Left ventricle myocardium inferior (tissue), 1 donor: ENCODE measurements at places on chromosomes 1 and 21.

DNA sequence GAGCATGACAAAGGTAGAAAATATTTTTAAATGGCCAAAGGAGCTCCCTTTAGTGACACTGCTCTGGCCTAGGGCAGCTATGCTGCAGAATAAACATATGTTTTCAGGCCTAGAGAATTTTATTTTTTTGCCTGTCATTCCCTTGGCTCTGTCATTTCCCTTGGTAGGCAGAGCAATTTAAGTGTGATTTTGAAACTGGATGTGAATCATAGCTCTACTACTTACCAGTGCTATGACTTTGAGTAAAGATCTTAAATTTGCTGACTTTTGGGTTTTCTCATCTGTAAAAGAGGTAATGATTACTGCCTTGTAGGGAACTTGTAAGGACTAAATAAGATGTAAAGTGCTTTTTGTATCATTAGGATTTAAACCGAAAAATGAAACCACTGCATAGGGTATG is 189.0 kb upstream of the ZRANB2 start:
- DNase-seq, result no peak

DNA sequence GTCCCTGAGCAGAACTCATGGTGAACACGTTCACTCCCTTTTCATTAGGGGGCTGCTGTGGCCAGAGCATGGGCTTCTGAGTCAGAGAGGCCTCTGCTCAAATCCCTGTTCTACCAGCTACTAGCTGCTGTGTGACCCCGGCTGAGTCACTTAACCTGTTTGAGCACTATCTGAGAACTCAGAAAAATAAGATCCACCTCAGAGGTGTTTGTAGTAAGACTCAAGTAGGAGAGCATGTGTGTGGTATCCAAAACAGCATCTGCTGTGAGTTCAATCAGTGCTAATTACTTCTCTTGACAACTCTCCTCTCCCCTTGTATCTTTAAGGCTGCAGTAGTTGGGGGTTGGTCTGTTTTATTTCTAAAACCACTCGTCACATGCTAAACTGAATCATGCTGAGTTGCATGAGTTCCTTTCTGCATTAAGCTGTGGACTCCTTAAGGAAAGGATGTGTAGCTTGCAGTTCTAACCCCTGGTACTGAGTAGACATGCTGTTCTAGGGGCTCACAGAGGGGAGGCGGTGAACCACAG is 39.7 kb upstream of the JUN start:
- no peak for DNase-seq

DNA sequence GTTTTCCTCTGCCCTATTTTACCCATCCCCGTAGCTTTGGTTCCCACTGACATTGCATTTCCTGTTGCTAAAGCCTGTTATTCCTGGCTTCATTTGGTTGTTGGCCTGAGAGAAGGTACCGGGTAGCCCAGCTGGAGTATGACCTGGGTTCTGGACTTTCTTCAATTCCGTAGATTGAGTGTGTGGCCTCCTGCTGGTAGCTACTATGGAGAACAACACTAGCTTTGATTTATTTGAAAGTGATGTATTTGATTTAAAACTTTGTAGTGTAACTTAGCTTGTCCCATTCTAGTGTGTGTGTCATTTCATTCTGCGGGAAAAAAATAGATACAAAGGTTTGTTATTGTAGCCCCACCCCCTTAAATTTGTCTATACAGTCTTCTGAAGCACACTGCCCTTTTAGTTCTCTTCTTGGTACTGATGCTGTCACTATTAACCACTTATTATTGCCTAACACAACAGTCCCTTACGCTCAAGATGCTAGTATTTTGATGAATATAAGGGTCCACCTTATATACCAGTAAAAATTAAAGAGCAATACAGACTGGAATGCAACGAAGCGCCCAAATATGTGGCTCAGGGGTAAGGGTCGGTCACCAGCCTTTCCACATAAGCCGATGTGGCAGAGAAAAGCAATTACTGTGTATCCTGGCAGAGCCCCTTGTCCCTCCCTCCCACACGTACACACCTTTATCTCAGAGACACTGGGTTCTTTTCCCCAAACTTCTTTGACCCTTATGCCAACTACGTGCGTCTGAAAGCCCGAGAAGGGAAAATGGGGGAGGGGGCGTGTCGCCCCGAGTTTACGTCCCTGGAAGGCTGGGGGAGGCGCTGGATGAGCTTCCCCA is 643 bp upstream of the MOV10 start:
- DNase-seq, result no peak

- no peak for DNase-seq
These were observed at the start of gene SIM2 for GRCh38 chr21:36698981-36699545. Gene SIM2 (plus strand): TSS chr21:36699115. CDS start chr21:36699747, 632 bp downstream.

DNA sequence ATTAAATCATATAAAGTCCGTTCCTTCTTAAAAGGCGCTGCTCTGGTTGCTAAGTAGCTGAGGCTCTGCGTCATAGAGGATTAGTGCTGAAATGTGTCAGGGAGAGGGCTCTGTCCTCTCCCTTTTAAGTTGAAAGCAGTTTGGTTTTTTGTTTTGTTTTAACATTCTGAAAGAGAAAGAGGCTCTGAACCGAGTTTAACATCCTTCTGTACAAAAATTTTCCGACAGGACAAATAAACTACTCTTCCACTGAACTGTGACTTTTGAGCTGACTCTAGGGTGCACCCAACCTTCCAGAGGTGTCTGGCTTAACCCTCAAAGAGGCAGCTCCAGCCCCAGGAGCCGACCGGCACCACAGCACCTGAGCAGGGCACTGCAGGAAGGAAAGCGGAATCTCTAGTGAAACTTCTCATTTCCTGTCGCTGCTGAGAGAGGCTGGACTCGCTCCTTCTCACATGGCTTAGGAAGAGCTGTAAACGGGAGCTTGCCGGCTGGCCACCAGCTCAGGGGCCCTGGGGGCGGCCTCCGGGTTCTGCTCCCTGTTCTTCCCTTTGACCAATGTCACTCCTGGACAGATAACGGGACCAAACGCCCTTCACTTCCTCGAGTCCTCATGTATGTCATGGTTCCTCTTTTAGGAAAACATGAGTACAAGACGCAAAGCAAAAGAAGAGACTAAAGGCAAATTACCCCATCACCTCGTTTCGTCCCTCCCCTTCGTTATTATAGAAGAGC is 1.2 kb downstream of the VAV3 start:
- peak; percentile 17 for DNase-seq

GRCh38 chr1:187313115-187313514 is 484.4 kb downstream of the PLA2G4A start:
- DNase-seq, result no peak

- DNase-seq, result peak; percentile 52
These were observed 148.1 kb upstream of the CTTNBP2NL start for GRCh38 chr1:112247961-112248360.

GRCh38 chr1:69073176-69073575 is 494.5 kb upstream of the LRRC7 start:
- no peak for DNase-seq

GRCh38 chr1:24117722-24118409 is 5.9 kb upstream of the MYOM3 start:
- no peak for DNase-seq

- DNase-seq, result no peak
These were observed 21.7 kb downstream of the LRP8 start for GRCh38 chr1:53306168-53306567.

DNA sequence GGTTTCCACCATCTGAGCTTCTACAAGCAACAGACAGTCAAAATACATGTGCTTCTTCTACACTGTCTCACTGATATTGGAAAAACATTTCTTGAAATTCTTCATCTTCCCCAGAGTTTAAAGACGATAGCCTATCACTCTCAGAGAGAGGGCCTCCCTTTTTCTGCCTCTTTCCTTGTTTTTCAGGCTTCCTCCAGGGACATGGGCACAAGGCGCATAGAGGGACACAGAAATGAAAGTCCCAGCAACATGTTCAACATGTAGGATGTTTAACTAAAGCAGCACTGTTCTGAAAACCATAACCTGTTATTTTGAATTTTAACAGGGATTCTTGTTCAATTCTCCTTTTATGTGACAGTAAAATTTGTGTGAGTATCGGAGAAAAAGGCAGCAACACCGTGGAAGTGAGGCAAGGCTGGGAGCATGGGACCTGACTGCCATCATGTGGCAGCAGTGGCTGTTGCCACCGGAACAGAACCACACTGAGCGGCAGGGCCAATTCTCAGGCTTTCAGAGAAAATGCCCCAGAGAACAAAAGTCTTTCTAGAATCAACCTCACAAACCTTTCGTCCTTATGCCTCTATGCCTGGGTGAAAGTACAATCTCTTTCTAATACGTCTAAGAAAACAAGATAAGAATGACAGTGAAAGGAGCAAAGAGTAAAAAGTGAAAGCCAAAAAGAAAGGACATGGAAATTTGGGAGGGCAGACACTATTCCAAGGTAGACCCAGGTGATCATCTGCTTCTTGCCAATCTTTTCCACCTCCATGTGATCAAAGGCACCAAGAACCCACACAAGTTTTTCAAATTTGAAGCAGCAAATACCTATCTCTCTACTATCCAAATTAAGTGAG is 54.5 kb downstream of the PCNX2 start:
- DNase-seq, result peak; percentile 53

DNA sequence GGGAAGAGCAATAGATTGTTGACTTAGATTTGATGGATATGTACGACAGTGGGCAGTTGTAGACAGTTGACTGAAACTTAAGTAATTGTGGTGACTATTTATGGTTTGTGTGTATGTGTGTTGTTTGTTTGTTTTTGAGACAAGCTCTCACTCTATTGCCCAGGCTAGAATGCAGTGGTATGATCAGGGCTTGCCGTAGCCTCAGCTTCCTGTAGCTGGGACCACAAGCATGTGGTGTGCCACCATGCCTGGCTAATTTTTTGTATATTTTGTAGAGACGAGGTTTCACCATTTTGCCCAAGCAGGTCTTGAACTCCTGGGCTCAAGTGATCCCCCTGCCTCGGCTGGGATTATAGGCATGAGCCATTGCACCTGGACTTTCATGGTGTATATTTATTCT is 9.8 kb downstream of the SDHC start:
- DNase-seq, result no peak

DNA sequence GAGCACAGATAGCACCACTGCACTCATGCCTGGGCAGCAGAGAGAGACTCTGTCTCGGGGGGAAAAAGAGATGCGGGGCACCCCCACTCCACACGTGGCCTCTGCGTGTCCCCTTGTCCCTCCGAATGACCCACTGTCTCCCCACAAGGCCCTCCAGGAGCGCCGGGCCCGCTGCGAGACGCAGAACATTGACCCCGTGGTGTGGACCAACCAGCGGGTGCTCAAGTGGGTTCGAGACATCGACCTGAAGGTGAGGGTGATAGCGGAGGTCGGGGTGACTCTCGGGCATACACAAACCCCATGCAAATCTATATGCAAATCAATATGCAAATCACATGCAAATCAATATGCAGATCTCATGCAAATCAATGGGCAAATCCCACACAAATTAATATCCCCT is 50.3 kb upstream of the TMEM51 start:
- no peak for DNase-seq

GRCh38 chr1:176196728-176197127 is 10.4 kb downstream of the COP1 start:
- no peak for DNase-seq

GRCh38 chr21:26136671-26137070 is 33.9 kb downstream of the APP start:
- no peak for DNase-seq

GRCh38 chr21:35924714-35925301 is 135.5 kb downstream of the SETD4 start:
- DNase-seq, result no peak

- no peak for DNase-seq
These were observed 74.2 kb upstream of the RGS4 start for GRCh38 chr1:162994921-162995320.

- DNase-seq, result no peak
These were observed 345.0 kb downstream of the DISC1 start for GRCh38 chr1:231971397-231972110.

- no peak for DNase-seq
These were observed 39.4 kb upstream of the CD55 start for GRCh38 chr1:207282058-207282457.

- DNase-seq, result no peak
These were observed 8.0 kb upstream of the IFNLR1 start for GRCh38 chr1:24195136-24195535.

GRCh38 chr1:100074604-100075395 is 57.9 kb downstream of the SASS6 start:
- DNase-seq, result no peak

DNA sequence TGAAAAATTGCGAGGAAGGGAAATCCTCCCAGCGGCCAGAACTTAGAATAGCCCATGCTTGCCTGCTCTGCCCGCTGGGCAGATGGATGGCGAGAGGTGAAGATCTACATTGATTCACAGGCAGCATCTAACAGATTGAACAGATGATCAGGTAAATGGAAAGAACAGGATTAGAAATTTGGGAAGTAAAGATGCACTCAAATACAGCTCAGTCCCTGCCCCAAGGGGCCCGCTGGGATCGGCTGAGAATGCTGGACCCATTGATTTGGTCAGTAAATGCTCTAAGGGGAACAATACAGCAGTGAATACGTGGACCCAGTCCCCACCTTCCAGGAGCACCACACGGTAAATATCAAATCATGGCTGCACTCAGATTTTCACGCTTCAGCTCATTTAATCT is 248.2 kb downstream of the MATN1 start:
- DNase-seq, result no peak

DNA sequence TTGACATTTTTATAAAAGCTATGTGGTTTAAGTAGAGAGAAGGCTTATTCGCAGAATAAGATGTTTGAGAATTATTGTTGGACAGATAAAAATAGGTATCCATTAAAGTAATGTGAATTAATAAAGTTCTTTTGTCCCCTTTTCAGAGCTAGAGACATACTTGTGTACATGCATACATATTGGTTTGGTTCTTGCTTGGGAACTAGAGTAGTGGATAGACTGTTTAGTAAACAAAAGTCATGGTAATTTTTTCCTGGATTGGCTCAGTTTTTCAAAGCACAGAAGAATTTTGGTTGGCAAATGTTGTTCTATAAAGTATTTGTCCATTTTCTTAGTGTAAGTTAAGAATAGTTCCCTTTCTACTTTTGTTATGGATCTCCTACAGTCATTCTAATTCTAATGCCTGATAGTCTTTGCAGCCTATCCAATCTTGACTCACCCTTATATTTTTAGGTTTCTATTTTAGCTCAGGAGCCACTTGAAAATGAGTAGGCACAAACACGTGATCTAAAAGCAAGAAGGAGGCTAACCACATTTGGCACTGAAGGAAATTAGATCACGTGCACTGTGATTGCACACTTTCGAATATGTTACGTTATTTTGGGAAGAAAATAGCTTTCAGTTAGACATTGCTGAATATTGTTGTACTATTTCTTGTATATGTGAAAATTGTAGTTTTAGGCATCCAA is 47.0 kb downstream of the RABGAP1L start:
- no peak for DNase-seq

GRCh38 chr1:38083541-38083940 is 36.9 kb upstream of the POU3F1 start:
- DNase-seq, result no peak

GRCh38 chr1:227273557-227273956 is 44.7 kb downstream of the CDC42BPA start:
- no peak for DNase-seq

GRCh38 chr1:202587859-202588485 is 122.3 kb downstream of the SYT2 start:
- no peak for DNase-seq

DNA sequence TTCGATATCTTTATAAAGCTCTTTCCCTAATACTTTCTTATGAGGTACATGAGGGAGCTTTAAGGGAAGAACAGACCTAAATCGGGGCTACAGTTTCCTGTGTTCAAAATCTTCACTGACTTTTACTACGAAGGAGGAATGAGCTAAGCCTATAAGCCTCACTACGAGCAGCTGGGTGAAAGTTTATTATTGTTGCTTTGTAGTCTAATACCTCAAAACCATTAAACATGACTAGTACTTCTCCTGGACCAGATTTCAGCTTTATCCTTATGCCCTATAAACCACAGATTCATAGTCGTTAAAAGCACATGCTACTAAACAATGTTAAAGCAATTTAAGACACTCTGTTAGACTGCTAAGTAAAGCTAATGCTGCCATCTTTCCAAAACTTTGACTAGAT is 30.2 kb downstream of the NDC1 start:
- DNase-seq, result no peak
